ENCODE measurements at places on chromosomes 12 and 14.
A peak's percentile ranks its signal among the peaks of the same experiment; 100 is the strongest.

- no peak for DNase-seq
Measured at GRCh38 chr12:95962222-95962621, 19.1 kb downstream of the AMDHD1 start.

- DNase-seq, result no peak
Measured at GRCh38 chr12:79776111-79776510, 85.3 kb upstream of the PAWR start.

DNA sequence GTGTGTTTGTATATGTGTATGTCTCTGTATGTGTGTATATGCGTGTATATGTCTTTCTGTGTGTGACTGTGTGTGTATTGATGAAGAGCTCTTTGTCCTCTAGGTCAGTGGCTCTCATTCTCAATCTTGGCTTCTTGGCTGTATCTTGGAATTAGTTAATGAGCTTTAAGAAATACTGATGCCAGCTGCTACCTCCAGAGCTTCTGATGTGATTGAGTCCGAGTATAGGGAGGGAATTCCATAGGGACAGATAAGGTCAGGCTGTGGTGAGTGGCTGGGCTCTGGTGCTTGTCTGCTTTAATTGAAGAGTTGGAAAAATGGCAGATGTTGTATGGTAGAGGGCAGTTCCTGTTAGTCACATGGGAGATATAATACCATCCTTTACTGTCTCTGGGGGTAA, 140.1 kb downstream of the C12orf75 start:
- peak; percentile 69 for DNase-seq

DNA sequence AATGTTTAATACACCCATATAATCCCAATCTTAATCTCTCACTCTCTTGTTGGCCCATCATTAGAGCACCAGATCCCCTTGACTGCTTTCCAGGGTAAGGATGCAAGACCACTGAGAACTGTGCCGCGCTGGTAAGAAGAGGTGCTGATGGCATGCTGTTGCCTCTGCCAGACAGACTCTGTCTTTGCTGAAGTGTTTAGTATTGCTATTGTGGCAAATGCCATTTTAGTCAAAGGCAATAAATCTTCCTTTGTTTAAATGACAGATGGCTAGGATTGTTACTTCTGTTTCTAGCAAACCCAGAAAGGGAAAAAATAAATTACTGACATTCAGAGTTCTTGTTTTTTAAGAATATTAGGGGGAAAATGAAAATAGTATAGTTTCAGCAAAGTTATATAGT, 152.3 kb downstream of the MON2 start:
- no peak for DNase-seq

- DNase-seq, result no peak
Measured at GRCh38 chr14:61050417-61050816, 69.4 kb downstream of the SLC38A6 start.

All from WERI-Rb-1 (cell line).